AG04449 (cell line): ENCODE measurements at places on chromosomes 13 and 19.

DNA sequence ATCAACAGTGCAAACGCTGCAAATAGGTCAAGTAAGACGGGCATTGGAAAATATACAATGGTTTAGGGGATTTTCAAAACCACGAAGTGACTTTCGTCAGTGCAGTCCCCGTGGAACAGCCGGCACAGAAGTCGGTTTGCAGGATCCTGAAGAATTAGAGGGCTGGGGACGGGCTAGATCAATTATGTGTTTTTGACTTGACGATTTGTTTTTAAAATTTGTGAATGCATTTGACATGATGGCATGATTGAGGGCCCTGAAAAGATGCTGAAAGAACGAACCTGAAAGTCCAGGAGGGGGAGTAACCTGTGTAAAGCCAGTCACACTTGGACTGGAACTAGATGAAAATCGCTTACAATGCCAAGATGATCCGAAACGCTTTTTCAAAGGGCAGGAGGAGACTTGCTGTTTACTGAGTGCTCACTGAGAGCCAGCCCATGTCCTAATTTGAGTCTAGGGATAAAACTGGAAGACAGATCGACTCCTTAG, 8.9 kb upstream of the DGKH start:
- no peak for DNase-seq

- no peak for DNase-seq
Measured at GRCh38 chr13:68982961-68983619, 1124.5 kb upstream of the ATXN8OS start.

DNA sequence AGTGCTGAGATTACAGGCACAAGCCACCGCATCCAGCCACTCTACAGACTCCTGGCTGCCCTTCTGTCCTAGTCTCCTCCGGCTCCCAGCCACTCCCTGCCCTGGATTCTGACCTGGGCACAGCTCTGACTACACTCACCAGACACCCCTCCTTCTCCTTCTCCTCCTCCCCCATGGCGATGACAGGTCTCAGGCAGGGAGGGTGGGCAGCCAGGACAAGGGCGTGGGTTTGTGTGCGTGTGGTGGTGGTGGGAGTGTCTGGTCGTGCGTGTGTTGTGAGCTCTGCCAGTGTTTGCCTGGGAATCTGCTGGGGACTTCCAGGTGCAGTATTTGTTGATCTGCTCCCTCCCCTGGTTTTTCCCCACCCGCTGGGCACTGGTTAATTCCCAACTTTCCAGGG, 3.0 kb upstream of the NCCRP1 start:
- DNase-seq: no peak

DNA sequence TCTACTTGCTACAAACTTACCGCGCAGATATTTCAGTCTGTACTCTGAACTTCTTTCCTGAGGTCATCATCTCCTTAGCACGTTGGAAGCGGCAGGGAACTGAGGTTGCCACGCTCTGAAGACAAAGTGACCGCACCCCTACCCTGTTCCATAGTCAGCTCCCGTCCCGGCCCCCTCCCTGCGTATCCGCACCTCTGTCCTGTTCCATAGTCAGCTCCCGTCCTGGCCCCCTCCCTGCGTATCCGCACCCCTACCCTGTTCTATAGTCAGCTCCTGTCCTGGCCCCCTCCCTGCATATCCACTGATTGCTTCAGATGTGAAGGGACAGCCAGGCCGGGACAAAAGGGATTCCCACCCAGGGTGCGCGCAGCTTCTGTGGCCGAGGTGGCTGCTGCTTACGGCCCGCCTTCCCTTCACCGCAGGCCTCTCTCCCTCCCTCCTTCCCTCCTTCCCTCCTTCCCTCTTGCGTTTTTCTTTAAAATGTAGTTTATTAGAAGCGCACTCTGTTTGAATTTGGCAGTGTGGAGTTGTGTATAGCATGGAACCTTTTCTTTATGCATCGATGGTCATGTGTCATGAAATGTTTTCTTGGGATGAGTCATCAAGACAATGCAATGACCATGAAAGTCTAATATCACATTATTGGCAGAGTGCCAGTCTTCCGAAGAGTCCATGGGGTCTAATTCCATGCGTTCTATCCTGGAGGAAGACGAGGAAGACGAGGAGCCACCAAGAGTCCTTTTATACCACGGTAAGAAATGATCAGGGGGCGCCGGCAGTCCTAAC, 21.9 kb upstream of the NDUFS7 start:
- DNase-seq: no peak

- no peak for DNase-seq
Measured at GRCh38 chr13:95224064-95224463, 77.2 kb downstream of the ABCC4 start.

GRCh38 chr19:15893477-15893876, 4.4 kb downstream of the CYP4F2 start:
- DNase-seq: no peak

GRCh38 chr13:34070006-34070405, 252.1 kb downstream of the RFC3 start:
- no peak for DNase-seq

- no peak for DNase-seq
Measured at GRCh38 chr13:107157271-107157670, 589.3 kb upstream of the ARGLU1 start.

DNA sequence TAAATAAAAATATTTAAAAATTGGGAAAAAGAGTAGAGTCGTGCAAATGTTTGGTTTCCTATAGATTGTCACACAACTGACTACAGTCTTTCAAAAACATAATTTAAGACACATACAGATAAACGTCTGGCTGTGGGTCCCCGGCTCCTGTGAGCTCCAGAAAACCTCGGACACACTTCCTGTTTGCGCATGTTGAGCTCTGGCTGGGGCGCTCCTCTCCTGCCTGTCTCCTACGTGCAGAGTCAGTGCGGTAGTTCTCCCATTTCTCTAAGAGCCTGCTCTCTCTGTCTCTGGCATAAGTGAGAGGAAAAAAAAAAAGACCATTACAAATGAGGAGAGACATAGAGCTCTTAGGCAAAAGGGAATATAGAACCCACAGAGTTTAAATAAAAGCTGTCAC, 128.2 kb upstream of the OBI1 start:
- DNase-seq: no peak

- DNase-seq: no peak
Measured at GRCh38 chr13:75220861-75221260, 261.1 kb downstream of the TBC1D4 start.

DNA sequence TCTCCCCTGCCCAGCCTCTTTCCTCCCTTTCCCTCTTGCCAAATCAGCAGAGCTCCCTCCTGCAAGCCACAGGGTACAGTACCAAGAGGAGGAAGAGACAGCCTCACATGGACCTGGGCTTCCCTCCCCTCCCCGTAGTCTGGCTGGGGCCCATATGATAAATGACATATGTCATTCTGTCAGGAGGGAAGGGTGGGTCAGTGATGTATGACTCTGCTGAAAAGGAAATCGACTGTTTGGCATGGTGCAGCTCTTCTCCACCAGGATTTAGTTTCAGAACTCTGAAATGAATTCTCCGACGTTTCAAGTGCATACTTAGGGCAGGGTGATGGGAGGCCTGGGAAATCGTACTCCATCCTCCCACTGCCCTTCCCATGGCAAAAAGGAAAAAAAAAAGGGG, 9.8 kb downstream of the TSHZ3 start:
- DNase-seq: no peak

DNA sequence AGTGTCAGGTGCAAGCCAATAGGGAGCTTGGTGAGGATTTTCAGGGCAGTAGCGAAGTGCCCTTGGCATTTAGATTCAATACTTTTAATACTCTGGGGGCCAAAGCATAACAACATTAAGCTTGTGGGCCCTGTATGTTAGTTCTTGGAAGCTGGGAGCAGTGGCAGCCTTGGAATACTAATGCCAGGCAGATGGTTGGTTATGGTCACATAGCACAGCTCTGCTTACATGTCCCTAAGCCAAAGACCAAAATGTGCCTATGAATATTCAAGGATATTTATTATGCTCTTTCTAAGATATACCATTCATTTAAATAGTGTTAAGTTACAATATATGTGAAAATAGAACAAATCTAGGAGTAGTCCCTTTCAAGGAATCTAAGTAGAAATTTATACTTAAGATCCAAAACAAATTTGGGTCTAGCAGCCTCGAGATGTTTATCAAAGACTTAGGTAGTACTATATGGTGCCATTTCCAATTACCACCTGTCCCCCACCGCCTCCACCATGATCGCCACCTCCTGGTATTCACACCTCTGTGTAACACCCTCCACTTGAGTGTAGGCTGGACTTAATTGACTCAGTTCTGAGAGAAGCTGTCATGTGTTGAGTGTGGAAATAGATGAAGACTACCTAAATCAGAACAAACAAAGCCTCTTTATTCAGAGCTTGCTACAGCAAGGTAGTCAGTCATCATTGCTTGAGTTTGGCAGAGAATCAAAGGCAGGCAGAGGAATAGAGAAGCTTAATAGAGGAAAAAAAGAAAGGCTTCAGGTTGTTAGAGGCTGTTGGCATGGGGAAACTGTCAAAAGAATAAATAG, 261.0 kb downstream of the GPC5 start:
- no peak for DNase-seq

- no peak for DNase-seq
Measured at GRCh38 chr13:71787414-71787813, 79.6 kb downstream of the DACH1 start.

GRCh38 chr19:55633861-55634260, 6.9 kb upstream of the ZNF580 start:
- DNase-seq: no peak

DNA sequence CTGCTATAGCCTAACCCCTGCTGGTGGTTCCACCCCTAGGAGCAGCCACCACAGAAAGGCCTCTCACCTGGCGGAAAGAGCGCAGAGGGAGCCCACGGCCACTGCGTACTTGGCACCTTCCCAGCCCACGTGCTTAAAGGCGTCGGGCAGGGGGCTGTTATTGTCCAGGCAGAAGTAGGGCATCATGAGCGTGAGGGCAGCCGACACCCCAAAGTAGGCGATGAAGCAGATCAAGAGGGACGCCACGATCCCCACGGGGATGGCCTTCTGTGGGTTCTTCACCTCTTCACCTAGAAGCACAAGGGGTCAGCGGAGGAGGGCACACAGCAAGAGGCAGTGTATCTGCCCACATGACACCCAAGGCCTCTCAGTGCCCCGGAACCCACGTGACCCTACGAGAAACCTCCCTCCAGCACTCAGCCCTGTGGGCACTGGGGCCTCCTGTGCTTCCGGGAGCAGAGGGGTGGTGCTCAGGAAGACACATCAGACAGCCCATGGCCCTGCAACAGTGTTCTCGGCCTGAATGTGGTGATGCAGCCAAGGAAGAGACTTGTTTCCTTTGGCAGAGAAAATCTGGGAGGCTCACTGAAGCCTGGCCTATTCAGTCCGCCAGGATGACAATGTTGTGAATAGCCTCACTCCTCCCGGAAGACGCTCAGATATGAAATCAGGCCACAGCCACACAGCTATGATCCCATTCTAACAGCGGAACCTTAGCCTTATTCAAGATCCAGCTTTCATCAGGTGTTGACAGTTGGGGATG, 72.1 kb downstream of the SLC7A1 start:
- no peak for DNase-seq

DNA sequence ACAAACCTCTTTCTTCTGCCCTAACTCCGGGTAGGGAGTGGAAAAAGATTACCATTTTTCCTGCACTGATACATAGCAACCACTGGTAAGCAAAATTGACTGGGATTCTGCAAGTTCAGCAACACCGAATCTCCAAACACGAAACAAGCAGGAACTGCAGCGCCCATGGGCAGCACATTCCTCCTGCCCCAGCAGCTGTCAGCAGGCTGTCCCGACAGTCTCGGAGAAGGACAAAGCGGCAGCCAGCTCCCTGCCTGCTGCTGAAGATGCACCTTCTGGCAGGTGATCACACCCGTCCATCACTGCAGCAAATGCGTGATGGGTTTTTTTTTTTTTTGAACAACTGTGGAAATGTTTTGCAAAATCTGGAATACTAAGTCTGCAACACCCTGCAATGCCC, 6.7 kb downstream of the TMTC4 start:
- no peak for DNase-seq

DNA sequence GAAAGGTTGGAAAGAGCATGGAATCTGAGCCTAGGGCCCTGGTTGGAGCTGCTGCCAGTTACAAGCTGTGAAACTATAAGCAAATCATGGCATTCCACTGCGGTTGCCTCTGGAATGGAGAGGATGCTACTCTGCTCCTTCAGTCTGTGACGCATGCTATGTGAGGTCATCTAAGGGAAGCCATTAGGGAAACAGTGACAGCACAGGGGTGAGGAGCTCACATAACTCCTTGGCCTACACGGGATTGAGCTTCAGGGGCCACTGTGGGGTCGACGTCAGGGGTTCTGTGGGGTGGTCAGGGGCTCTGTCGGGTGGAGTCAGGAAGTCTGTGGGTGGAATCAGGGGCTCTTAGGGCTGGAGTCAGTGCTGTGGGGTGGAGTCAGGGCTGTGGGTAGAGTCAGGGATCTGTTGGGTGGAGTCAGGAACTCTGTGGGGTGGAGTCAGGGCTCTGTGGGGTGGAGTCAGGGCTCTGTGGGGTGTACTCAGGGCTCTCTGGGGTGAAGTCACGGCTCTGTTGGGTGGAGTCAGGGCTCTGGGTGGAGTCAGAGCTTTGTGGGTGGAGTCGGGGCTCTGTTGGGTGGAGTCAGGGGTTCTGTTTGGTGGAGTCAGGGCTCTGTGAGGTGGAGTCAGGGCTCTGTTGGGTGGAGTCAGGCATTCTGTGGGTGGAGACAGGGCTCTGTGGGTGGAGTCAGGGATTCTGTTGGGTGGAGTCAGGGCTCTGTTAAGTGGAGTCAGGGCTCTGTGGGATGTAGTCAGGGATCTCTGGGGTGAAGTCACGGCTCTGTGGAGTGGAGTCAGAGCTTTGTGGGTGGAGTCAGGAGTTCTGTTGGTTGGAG, 35.8 kb upstream of the MEDAG start:
- DNase-seq: peak; percentile 98

- no peak for DNase-seq
Measured at GRCh38 chr13:22081430-22081829, 410.6 kb downstream of the FGF9 start.

DNA sequence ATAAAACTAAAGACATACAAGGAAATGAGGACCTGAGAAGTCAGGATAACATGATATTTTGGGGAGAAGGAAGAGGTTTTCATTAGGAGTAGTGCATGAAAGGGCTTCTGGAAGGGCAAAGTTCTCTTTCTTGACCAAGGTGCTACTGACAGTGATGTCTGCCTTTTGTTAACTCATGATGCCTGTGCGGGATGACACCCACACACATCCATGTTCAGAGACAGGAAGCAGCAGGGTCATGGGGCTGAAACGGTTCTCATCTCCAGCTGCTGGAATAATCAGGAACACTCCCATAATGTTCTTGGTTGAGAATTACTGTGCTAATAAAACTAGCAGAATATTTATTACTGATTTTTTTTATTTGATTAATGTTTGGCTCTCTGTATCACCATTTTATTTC, 29.1 kb downstream of the KCNC3 start:
- no peak for DNase-seq

DNA sequence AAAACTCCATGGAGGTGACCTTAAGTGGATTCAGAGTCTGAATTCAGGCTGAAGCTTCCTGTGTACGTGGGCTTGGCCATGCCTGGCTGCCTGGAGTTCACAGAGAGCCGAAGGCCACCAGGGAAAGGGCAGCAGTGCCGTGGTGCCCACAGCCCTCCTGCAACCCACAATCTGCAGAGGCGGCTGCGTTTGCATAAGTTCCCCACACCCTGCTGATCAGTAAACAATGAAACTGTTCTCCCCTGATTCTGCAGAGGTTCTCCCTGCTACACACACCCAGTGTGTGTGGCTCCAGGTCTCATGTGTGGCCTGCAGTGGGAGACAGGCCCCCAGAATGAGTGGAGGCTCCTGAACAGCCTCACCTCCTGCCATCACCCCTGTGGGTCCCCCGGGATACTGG, 126.9 kb upstream of the SLC7A1 start:
- no peak for DNase-seq
